ENCODE measurements at places on chromosomes 5 and 9.

DNA sequence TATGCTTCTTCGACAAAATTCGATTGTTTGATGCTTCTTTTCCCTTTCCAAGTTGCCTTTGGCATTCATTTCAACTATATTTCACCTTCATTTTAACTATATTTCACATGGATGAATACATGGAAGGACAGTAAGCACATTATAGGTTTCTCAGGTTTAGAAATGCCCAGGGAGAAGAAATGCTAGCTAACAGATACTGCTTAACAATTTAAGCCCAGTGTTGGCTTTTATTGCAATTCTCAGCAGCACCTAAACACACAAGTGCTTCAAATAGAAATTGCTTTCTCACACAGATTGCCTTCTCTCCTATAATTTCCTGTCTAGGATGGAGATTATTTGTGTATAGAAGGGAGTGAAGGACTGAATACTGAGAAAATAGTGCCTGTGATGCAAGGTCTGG lies 30.2 kb upstream of the SMC5 start:
- no peak for DNase-seq

GRCh38 chr9:100602342-100602801 lies 24.5 kb downstream of the CAVIN4 start:
- DNase-seq, result no peak

- DNase-seq, result no peak
Observed at GRCh38 chr5:149381986-149382338, 2.9 kb upstream of the IL17B start.

DNA sequence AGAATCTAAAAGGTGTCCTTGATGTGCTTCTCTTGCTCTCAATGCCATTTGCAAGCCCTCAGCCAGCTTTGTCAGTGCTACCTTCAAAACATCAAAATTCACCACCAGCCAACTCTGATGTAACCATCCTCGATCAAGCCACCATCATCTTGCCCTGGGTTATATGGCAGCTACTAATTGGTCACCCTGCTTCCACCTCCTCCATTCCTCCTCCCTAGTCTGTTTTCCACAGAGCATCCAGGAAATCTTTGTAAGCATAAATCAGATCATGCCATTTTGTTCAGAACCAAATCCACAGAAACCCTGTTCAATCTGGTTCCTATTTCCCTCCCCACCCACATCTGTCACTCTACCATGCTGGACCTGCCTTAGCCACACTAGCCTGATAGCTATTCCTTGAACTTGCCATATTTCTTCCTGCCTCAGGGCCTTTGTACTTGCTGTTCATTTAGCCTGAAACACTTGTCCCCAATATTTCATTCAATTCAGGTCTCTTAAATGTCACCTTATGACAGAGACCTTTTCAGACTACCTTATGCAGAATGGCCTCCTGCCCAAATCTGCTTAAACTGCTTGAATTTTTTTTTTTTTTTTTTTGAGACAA lies 1.9 kb upstream of the B4GALT1 start:
- DNase-seq, result no peak

DNA sequence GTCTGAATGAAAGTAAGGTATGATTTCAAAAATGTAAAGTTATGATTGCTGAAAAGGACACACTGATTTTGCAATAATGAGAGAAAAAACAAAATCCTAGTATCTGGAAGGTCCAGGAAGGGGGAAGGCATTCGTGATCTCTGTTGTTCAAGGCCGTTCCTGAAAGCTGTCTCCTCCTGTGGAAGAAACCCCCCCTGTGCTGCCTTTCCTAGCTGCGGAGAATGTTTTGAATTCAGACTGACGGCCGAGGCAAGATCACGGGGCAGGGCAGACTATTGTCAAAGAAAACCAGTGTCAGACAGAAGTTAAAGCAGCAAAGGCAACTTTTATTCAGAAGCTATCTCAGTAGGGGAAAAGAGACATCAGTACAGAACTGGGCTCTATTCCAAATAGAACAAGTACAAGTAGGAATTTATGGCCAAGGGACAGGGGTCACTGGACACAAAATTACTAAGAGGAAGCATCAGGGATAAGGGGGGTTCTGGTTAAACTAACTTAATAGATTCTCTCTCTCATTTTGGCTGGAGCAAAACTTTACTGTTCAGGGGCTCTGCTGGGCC lies 61.9 kb upstream of the IGFBPL1 start:
- no peak for DNase-seq

DNA sequence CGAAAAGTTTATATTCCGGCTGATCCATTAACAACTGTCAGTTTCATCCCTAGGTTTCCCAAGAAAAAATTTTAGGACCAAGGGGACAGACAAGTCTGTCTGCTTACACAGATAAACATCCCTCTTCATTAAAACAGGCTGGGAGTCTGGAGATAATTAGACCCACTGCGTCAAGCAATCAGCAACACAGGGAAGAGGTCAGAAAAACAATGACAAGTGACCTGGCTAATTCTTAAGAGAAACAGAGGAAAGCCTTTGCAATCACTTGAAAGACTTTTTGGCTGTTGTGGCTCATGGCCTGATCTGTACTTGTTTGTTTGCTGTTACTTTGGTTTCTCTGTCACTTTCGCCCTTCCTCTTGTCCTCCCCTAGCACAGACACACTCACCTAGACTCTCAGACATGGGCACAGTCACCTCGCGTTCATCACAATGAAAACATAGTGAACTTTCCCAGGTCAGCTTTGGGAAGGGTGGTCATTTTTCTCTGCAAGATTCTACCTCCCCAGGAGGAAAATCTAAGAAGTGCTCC lies 2.9 kb upstream of the CCDC192 start:
- DNase-seq, result no peak

GRCh38 chr9:97753364-97753763 lies 56.2 kb upstream of the XPA start:
- no peak for DNase-seq

DNA sequence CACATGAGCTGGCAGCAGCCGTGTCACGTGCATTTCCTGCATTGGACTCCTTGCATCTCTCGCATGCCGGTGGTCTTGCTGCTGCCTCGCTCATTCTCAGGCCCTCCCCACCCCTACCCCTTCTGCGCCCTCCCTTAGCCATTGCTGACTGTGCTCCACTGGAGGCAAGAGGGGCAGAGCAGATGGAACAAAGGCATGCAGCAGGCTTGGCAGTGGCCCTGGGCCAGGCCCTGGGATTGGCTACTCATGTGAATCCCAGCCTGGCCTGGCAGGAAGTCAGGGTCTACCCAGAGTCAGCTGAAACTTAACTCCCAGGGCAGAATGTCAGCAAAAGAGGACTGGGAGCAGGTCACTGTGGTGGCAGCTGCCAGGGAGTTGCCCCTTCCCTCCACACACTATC lies 62.3 kb downstream of the TSTD2 start:
- DNase-seq, result peak; percentile 36

DNA sequence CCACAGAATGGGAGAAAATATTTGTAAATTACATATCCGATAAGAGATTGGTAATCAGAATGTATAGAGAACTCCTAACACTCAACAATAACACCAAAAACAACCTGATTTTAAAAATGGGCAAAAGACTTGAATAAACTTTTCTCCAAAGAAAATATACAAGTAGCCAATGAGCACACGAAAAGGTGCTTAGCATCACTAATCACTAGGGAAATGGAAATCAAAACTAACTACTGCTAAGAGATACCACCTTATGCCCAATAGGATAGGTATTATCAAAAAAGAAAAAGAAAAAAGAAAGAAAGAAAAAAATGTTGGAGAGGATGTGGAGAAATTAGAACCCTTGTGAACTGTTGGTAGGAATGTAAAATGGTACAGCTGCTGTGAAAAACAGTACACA lies 212.1 kb downstream of the TLR4 start:
- no peak for DNase-seq

DNA sequence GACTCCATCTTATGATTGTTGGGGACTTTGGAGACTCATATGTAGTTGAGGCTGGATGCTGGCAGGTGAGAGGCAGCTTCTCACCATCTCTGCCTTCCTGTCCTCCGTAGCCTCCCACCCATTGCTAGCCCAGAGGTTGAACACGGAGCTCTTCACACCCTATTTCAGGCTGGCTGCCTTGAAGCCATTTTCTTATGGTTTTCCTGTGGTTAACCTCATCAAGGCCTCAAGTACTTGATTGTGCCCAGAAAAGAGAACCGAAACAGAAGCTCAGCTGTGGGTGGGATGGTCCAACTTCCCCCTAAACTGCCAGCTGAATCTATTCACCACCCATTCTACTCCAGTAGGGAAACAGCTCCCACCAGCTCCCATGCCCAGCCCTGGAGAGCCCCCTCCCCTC lies 102.9 kb downstream of the LIFR start:
- DNase-seq, result no peak

- no peak for DNase-seq
Observed at GRCh38 chr5:79516986-79517385, 3.1 kb upstream of the HOMER1 start.

DNA sequence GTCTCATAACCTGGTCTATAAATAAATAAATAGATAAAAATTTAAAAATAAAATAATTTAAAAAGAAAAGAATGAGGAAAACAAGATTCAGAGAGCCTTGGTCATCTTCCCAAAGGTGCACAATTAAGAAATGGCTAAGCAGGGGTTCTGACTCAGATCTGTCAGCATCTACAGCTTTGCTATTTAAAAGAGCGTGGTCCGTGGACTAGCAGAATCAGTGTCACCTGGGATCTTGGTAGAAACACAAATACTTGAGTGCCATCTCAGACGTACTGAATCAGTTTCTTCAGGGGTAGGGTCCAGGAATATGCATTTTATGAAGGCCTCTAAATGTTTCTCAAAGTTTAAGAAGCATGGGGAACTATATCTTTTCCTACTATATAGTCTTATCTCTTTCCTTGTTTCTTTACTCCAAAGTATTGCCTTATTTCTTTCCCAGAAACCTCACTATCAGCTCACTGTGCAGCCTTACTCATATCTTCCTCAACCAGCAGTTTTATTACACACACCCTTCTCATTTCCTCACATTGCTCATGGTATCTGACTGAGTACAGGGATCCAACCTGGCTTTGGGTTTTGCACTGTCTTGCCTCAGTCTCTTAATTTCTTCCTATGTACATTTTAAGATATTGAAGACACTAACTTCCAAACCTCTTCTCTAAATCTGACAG lies 58.6 kb downstream of the TMC1 start:
- DNase-seq, result no peak

DNA sequence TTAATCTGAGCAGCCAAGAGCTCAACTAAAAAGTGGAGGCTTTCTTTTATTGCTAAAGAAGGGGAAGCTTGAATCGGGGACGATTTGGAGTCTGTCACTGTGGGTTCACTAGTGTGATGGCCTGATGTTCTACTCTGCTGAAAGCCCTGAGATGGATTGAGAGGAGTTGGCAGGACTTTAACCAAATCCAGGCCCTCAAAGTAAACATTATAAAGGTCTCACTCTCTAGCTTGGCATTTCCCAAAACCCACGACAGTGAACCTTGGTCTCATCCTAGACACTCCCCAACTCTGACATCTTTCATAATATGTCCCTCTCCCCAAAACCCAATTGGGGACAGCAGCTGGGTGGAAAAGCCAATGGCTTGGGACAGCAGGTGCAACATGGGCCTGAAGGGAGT lies 32.7 kb downstream of the TMOD1 start:
- no peak for DNase-seq

DNA sequence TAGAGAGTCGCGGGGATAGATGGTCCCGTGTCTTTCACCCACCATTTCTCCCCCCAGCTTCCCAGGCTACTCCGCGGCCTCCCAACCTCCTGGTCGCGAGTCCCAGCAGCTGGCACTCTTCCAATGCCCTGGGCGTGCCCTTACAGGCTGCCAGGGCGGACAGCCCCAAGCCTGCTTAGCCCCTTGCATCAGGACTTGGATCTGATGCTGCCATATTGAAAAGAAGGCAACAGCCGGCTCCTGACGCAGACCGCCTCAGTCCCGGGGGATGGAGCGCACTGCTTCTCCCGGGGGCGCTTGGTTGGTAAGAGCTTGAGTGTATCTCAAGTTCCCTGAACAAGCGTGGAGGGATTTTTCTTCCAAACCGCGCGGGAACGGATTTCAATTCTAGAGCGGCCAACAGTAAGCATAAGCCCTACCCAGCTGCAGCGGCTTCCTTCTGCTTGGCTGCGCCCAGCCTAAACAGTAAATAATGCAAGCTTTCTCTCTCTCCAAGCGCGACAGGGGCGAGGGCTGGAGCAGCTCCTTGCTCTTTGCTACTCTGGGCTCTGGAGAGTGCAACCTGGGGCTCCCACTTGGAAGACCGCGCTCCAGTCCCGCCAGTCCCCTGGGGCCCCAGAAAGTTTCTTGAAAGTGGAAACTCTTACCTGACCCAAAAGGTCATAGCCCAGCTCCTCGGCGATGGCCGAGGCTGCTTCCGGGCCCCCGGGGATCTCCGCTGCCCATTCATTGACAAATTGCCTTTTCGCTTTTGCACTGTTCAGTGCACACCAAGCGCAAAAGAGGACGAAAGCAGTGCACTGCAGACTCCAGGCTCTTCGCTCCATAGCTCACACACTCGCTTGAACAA lies 607 bp downstream of the PCSK1 start:
- DNase-seq, result peak; percentile 11

- no peak for DNase-seq
Observed at GRCh38 chr9:120652934-120653333, 61.3 kb downstream of the MEGF9 start.

DNA sequence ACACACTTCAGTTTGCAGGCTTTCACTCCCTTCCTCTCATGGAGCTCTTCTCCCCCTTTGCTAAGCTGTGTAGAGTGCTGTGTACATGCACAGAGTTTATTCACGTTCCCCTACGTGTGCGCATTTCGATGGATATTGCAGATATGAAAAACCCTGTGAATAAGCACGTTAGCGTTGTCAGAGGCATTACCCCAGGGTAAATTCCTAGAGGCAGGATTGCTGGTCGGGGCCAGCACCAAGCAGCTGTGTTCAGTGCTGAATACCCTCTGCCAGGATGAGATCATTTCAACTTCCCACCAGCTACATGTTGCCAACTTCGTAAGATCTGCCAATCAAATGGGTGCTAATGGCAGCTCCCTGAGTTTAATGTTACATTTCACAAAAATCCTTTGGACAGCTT lies 172.3 kb upstream of the PPP1R26 start:
- DNase-seq, result no peak

- DNase-seq, result no peak
Observed at GRCh38 chr9:114314881-114315722, 7.8 kb upstream of the ORM1 start.

- peak; percentile 86 for DNase-seq
Observed at GRCh38 chr5:129094087-129094923, at the start of gene ISOC1. ISOC1 (plus strand) TSS chr5:129094749; CDS start chr5:129094767, 18 bp downstream.

DNA sequence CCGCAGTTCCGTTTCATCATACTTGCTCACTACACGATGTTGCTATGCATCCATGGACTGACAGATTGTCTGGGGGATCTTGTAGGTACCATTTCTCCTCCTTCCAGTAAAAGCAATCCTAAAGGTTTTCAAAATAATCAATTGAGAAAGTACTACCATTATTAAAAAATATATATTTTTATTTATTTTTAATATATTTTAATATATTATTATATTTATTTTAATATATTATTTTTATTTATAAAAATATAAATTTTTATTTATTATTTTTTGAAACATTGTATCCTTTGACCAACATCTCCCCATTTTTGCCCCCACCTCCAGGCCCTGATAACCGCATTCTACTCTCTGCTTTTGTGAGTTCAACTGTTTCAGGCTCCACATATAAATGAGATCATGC lies 237.6 kb upstream of the IRX4 start:
- DNase-seq, result no peak

DNA sequence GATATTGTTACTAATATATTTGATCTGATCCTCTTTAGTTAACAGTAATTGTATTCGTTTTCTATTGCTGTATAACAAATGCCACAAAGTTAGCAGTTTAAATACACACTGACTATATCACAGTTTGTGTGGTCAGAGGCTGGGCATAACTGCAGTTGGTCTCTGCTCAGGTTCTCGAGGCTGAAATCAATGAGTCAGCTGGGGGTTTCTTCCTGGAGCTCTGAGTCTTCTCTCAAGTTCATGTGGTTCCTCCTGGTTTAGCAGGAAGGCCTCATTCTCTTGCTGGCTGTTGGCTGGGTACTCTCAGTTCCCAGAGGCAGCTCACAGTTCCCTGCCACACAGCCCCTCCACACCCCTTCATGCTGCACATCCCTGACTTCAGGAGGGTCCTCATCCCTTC lies 20.7 kb downstream of the COL23A1 start:
- DNase-seq, result no peak
